Stimulated activated CD8-positive, alpha-beta memory T cell treated with anti-CD3 and anti-CD28 coated beads, Interleukin-15, amount 100 ng/mL, for 48 hours (primary cell): ENCODE measurements at places on chromosomes 7 and 10.

DNA sequence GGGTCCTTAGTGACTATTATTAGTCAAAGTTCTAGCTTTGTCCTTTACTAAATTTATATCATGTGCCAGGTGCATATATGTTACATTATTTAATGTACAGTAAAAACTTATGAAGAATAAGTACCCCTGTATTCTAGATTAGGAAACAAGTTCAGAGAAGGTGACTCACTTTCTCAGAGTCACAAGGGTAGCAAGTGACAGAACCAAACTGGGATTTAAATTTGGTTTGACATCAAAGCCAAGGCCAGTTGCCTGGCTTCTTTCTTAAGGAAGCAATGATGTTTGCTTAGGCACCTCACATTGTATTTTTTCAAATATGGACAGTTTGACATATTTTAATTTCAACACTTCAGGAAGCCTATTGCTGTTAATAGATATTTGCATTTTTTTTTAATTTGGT, 2.5 kb downstream of the LSM8 start:
- no peak for DNase-seq

DNA sequence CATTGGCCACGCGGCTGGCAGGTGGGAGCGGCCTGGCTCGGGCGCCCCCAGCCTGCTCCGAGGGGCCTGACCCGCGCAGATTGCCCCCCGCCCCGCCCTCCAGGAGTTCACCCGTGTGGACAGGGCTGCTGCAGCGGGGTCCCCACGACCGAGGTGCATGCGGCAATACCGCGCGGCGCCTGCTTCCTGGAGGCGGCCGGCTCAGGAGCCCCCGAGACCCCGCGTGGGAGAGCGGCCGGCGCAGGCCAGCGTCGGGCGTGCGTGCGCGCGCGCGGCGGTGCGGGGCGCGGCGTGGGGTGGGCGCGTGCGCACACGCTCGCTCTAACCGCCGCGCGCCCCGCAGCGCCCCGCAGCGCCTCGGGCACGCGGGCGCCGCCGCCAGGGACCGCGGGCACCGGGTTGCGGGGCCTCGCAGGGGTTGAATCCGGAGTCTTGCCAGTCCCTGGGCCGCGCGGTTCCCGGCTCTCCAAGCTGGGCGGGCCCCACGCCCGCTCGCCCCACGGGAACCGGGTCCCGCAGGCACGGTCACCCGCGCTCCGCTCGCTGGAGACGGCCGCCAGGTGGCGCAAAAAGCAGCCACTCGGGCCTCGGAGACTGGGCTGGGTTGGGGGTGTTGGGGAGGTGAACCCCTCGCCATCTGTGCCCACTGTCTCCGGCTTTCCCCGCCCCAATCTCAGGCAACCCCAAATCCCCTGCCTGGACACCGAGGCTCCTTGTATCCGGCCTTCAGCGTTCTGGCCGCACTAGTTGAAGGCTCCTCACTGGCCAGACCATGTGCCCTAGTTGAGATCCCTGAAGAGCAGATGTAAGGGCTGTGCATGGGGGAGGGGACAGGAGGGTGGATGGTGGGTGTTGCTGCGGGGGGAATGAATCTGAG, 1.3 kb upstream of the ACHE start:
- no peak for DNase-seq

- DNase-seq: no peak
These were observed 542.3 kb upstream of the NRP1 start for GRCh38 chr10:33876584-33877400.

DNA sequence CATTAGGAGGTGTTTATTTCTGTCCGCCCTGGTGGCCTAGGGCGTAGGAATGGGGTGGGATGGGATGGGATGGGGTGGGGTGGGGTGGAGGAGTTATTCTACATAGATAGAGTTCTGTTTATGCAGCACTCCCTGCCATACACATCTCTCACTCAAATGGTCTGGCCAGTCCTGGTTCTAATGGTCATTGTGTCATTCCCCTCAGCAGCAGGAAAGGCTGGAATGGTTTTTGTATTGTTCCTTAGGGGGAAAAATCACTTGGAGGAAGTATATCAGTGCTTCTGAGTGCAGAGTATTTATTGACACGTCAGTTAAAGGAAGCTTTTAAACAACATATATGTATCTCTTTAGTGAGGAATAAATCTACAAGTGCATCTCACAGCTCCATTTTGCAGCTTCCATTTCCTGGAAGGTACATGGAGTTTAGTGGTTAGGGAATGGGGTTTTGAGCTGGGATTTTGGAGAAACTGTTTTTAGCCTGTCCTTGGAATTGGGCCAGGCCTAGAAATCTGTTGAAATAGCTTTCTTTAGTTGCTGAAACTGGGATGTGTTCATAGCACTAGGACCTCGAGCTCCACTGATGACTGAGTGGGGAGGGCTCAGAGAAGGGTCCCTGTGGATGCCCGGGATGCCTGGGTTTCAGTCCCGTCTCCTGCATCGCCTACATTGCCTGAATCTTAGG, 8.3 kb downstream of the TSPAN14 start:
- no peak for DNase-seq

GRCh38 chr10:132702601-132703418, 83.1 kb downstream of the NKX6-2 start:
- DNase-seq: no peak

DNA sequence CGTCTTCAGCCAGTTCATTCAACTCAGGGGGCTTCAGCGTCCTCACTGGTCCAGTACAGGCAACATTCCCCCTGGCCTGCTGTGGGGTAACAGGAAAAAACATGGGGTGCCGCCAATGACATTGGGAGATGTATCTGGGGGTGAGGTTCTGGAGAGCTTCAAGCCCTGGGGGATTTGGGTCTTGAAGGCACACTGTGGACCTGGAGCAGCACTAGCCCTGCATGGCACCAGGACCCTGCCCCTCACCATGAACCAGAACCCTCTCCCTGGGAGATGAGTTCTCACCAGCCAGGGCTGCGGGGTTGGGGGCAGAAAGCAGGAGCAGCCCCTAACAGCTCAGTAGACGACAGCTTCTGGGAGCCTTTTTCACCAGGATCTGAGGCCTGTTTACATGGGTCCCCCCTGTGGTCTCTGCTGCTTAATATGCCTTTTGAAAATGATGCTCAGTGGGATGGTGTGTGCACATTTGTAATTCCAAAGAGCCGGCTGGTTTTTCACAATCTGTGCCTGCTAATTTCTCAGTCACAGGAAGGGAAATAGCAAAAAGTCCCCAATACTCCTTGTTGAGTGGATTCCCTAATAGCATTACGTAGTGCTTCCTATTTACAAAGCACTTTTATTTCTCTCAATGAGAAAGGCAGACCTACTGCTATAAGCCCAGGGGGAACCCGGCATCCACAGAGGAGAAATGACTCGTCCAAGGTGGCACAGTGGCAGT, 509.5 kb downstream of the RPS24 start:
- DNase-seq: no peak

DNA sequence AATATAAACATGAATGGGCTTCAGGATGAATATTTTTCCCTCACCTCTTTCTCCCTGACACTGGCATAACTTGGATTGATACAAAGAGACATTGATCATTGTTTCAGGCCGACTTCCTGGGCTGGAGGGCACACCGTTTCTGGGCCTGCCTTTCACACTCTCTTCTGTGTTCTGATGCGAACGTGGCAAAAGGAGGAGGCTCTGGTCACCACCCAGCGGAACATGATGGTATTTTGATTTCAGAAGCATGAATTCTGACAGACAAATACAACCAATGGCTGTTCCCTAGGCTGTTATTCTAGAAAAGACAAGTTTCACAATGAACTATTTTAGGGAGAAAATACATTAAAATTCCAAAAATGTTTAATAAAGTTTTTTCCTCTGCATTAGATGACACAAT, 534.5 kb upstream of the MKI67 start:
- no peak for DNase-seq

GRCh38 chr7:127486654-127487053, 94.1 kb upstream of the ZNF800 start:
- DNase-seq: no peak

- DNase-seq: no peak
These were observed 43.3 kb downstream of the DIP2C start for GRCh38 chr10:646118-646524.

DNA sequence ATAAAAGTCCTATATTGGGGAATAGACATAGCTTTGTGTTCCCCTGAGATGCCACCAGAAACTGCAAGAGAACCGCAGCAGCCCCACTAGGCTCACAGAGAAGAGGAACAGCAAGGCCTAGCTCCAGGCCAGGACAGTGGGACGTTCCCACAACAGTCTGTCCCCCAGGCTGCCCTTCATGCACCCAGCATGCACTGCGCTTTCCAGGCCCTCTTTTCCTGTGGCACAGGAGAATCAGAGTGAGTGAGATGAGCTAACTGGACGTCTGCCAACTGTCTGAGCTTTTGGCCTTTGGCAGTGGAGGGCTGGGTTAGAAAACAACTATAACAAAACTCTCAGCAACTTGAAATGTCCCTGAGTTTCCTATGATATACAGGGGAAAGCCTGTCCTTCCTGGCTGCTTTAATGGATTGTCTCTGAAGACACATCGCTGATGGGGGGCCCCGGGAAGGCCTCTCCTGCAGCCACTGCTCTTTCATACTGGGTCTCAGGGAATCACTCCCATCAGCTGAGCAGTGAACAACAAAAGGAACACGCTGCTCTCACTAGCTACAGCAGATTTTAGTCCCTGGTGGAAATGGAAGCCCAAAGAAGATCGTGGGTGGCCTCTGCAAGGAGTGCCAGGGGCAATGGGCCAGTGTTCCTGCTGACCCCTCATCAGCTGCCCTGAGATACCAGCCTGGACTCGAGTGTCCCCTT, 53.5 kb downstream of the PODXL start:
- no peak for DNase-seq

- no peak for DNase-seq
These were observed 171.1 kb downstream of the EGFR start for GRCh38 chr7:55189878-55190436.

DNA sequence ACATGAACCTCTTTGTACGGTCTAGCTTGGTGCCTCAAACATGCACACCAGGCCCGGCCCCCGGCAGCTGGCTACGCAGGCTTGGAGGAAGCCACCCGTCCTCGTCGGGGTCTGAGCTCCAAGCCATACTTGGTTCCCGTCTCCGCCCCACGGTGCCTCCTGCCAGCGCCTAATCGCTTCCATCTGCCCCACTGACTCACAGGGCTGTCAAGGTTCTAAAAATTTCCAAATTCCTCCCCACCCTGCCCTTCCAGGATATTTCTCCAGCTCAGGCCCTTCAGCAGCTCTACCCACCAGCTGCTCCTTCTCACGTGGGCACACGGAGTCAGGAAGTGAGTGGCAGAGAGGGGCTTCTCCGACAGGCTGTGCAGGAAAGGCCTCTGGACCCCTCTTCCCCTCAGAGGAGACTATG, 38.8 kb downstream of the TMEM270 start:
- DNase-seq: no peak

DNA sequence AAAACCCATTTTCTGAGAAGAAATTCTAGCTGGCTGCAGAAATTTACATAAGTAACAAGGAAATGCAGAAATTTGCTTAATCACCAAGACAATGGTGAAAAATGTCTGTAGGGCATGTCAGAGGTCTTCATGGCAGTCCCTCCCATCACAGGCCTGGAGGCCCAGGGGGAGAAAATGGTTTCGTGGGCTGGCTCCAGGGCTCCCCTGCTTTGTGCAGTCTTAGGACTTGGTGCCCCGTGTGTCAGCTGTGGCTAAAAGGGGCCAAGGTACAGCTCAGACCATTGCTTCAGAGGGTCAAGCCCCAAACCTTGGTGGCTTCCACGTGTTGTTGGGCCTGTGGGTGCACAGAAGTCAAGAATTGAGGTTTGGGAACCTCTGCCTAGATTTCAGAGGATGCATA, 215.9 kb downstream of the GPR158 start:
- DNase-seq: no peak

- DNase-seq: no peak
These were observed 80.6 kb upstream of the GATAD1 start for GRCh38 chr7:92366730-92367129.

DNA sequence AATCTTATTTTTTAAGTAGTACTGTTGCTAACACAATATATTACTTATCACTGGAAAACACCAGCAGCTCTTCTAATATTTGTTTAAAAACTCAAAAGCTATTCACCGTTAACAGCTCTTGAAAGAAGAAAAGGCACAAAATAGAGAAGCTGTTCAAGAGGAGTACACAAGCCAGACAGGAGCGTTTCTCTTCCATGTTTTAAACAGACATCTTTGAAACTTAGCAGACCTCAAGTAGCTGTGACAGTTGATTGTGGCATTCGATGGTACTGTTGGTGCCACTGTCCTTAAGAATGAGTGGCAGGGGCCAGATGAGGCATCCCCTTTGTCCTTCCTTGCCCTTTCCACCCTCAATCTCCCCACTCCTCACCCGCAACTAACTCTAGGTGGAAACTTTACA, 81.6 kb upstream of the PRR15 start:
- no peak for DNase-seq

DNA sequence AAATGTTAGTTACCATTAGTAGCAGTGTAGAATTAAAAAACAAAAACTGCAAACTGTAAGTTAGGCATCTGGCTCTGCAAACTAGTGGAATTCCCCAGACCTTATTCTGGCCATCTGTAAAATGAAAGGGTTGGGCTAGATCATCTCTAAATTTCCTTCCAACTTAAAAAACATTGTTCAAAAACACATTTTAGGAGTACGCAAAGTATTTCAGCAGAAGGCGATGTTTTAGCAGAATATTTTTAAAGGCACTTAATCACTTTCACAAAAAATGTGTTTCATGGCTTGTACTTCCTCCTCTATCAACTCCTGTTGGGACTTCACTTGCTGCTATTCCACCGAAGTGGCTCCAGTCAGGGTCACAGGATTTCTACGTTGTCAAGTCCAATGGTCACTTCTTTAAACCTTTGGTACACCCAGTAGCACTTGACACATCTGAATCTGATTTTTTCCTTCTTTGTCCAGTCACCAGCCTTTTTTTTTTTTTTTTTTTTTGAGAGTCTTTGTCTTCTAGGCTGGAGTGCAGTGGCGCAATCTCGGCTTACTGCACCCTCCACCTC, 169.0 kb downstream of the AHR start:
- no peak for DNase-seq

- DNase-seq: peak; percentile 15
These were observed 131.1 kb upstream of the RSU1 start for GRCh38 chr10:16948361-16948760.

- no peak for DNase-seq
These were observed 17.8 kb downstream of the VWC2 start for GRCh38 chr7:49791088-49791741.

DNA sequence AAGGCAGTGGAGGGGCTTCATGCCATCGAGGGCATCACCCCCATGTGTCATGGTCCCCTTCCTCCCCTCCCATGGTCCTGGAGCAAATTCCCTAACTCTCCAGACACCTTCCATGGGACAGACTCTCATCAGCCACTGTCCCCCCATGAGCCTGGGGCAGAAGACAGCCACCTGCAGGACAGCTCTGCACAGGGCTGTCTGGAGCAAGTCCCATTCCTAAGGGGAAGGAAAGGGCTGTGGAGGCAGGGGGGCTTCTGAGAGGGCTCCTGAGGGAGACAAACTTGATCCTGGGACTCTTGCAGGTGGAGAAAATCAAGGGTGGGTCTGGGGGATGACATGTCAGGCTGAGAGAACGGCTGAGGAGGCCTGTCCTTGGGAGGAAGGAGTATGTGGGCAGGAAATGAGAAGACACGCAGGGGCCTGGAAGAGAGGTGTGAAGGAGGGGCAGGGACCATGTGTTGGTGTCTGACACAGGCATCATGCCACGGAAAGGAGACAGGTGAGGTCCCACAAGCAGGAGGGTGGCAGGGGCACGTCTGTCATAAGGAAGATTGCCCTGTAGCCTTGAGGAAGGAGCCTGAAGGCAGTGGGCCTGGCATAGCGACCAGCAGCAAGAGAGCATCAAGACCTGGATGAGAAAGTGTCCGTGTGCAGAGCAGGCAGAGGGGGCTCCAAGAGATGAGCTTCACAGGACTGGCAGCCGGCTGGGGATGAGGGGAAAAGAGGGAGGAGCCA, 14.4 kb upstream of the GDF10 start:
- DNase-seq: no peak

- DNase-seq: no peak
These were observed 192.6 kb upstream of the FRMD4A start for GRCh38 chr10:14523286-14523685.
